ENCODE measurements at places on chromosomes 2 and 18. TPM values are rescaled to one million over a fixed set of nuclear protein-coding genes. Genes with fewer than 3 reads are reported as not detected.

Gene PPP1R1C
- total RNA-seq, result 0.29 TPM

Gene ATL2
- 64.4 TPM for total RNA-seq

Gene PAX3
- under 0.01 TPM for total RNA-seq

Gene RNF125
- total RNA-seq, result 0.59 TPM

Gene MAP3K19
- not detected for total RNA-seq

Gene RGPD3
- 0.59 TPM for total RNA-seq

Gene IL1A
- not detected for total RNA-seq

Measured in osteoblast (primary cell).